ENCODE measurements at places on chromosomes 5 and 9.

DNA sequence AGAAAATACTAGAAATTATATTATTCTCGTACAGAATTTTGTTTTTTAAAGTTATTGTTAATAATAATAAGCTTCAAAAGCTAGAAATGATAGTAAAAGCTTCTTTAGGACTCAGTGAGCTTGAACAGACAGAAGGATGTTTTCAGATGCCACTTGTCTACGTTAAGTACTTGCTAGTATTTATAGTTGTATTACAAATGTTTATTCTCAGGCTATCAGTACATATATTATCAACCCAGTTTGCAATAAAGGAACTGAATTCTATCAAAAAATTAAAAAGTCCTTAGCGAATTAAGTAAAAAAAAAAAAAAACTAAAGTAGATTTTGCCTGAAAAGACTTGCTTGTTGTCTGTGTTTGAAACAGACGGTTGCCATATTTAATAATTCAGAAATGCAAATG lies 23.9 kb downstream of the HCN1 start:
- no peak for DNase-seq

DNA sequence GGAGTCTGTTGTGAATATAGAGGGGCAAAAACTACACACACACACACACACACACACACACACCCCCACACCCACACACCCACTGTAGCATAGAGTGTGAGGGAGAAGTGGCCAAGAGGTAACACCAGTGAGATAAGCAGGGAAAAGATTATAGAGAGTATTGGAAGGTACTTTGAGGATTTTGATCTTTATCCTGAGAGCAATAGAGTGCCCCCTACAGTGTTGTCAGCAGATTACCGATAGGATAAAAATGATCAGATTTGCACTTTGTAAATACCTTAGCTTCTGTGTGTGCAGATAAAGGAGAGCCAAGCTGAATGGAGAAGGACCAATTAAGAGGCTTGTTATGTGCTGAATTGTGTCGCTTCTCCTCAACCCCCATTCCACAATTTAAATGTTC lies 32.3 kb downstream of the ERCC6L2 start:
- DNase-seq = no peak

DNA sequence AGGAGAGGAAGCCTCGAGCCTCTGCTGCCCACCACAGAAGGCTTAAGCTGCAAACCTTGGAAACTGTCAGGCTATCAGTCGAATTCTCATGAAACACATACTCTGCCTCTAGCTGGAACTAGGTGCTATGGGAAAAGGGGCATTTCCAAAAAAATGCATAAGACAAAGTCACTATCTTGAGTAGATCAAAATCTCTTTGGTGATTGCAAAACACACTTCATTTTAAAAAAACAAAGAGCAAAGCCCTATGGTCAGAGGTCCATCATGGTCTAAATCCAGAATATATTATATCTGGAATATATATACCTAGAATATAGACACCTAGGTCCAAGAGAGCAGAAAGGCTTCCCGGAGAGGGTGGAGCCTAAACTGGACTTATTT lies 59.8 kb downstream of the ENC1 start:
- DNase-seq = no peak

DNA sequence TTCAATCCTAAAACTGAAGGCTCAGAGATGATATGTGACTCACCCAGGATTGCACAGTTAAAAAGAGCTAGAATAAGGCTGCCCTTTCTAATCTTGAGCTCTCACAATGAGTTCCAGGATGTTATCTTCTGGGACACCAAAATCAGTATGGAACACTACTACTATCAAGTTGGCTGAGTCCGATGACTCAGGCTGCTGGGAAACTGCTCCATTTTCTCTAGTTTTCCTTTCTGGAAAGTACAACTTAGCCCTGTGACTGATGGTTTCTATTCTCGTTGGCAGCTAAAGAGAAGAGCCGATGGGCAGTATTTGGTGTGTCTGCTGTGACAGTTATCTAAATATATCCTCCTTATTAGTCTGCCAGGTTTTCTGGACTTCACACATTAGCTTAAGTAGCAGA lies 37.9 kb upstream of the DPYSL3 start:
- DNase-seq = no peak

DNA sequence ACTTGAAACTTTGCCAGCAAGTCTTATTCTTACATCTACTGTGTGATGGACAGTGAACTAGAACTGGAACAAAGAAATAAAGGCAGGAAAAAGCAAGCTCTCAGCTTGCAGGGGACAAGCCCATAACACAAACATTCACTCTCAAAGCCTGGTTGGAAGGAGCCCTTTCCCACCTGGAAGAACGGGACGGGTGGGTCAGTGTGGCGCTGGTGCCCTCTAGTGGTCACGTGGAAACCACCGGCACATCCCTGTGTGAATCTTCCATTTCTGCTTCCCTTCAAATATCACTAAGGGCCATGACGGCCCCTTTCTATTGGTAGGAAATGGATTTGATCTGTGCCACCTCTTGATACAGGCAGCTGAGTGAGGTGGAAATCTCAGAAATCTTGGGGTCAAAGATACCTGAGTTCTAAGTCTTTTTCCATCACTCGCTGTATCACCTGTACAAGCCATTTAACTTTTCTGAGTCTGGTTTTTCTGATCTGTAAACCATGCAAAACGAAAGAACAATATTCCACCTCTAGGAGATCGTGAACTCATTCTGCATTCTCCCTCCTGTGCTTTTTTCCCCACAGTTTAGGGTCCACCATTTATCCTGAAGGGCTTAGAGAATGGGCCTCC lies 211.6 kb downstream of the MSX2 start:
- no peak for DNase-seq

DNA sequence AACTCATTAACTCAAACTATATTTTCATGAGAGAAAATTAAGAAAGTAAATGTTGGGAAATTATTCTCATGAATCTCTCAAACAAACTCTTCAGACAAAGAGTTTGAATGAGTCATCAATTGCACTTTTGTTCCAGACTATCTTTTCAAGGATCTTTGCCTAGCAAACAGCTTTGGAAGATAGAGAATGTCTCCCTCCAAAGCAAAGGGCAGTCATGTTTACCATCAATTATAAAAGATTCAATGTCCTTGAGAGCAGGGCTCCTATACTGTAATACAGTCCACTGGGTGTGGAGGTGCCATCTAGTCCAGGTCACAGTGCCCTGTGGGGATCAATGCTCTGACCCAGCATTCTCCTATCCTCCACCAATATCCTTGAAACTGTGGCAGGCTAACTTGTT lies 1429.3 kb downstream of the EFNA5 start:
- DNase-seq = no peak

DNA sequence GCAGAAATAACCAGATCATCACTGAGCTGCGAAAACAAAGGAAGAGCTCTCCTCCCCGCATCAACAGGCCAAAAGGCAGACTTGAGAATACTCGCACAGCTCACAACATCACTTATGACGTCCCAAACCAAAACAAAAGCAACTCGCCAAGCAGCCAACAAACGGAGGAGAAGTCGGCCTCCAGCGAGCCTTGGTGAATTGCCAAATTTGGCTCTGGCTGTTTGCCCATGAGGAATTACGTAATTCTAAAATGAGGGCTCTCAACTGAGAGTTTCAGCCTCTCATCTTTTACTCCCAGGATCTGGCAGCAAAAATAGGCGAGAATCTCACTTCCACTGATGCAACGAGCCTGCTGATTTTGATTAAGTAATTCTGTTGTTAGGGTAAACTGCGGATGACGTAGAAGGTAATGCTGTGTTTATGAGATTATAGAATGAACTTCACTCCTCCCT lies 51.7 kb upstream of the SEMA6A start:
- no peak for DNase-seq

- no peak for DNase-seq
These were observed 3.9 kb downstream of the SETX start for GRCh38 chr9:132350861-132351315.

- no peak for DNase-seq
These were observed 30.1 kb upstream of the IL7R start for GRCh38 chr5:35826554-35826953.

- no peak for DNase-seq
These were observed 21.7 kb downstream of the CCL28 start for GRCh38 chr5:43390471-43390870.

GRCh38 chr5:126335886-126336285 lies 87.3 kb upstream of the GRAMD2B start:
- no peak for DNase-seq

GRCh38 chr9:137673886-137674285 lies 55.1 kb downstream of the EHMT1 start:
- DNase-seq = no peak

- DNase-seq = no peak
These were observed 65.0 kb downstream of the STX17 start for GRCh38 chr9:99971410-99971809.

- no peak for DNase-seq
These were observed 415.6 kb upstream of the TNC start for GRCh38 chr9:115533511-115533910.

DNA sequence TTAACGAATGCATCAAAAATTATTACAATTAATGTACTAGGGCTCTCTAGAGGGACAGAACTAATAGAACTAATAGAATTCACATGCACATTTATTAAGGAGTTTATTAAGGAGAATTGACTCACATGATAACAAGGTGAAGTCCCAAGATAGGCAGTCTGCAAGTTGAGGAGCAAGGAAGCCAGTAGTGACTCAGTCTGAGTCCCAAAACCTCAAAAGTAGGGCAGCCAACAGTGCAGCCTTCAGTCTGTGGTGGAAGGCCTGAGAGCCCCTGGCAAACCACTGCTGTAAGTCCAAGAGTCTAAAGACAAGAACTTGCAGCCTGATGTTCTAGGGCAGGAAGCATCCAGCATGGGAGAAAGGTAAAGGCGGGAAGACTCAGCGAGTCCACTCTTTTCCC lies 633.8 kb downstream of the SEMA5A start:
- DNase-seq = no peak

GRCh38 chr9:22240619-22241018 lies 206.0 kb upstream of the DMRTA1 start:
- no peak for DNase-seq

- DNase-seq = no peak
These were observed 1.6 kb downstream of the CSNK1A1 start for GRCh38 chr5:149549461-149550267.

GRCh38 chr5:131481569-131481968 lies 153.5 kb downstream of the RAPGEF6 start:
- DNase-seq = no peak

GRCh38 chr9:20117986-20118385 lies 329.1 kb upstream of the SLC24A2 start:
- DNase-seq = no peak

DNA sequence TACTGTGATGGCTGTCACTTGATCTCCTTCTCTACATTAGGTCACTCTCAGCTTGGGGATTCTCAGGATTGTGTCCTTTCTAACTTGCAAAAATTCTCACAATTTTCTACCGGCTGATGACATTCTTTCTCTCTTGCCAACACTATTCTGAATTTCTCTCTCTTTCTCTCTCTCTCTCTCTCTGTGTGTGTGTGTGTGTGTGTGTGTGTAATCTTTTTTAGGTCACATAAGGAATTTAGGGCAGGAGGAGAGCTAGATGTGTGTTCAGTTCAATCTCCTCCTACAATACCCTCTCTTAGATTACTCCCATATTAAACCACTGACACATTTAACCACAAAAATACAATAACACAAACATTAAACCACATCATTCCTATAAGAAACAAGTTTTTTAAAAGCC lies 242.3 kb upstream of the NREP start:
- DNase-seq = no peak

- no peak for DNase-seq
These were observed 22.5 kb downstream of the LHFPL2 start for GRCh38 chr5:78626009-78626571.

DNA sequence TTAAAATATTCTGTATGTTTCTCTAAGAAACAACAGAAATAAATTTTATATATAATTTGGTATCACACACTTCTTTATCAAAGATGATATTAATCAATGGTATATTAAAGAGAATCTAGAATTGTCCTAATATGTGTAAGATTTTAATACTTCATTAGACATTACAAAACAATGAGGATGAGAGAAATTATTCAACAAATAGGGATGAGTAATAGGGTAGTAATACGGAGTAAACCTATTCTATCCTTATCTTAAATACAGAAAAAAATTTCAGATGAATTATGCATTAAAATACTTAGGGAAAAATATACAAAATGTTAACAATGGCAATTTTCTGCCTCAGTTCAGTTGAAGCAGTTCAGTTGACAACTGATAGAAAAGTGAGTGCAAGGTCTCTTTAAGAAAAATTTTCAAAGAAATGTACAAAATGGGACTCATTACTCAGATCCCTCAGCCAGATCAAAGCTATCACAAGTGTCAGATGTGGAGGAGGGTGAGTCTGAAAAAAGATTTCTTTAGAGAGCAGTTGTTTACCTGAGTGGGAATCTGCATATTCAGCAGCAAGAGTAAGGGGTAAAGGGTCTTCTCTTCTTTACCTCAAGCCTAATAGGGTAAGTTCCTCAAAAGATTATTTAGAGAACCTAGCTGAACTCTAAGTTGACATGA lies 56.7 kb upstream of the GCNT4 start:
- DNase-seq = no peak

GRCh38 chr5:159826351-159827214 lies 89.7 kb upstream of the ADRA1B start:
- no peak for DNase-seq

DNA sequence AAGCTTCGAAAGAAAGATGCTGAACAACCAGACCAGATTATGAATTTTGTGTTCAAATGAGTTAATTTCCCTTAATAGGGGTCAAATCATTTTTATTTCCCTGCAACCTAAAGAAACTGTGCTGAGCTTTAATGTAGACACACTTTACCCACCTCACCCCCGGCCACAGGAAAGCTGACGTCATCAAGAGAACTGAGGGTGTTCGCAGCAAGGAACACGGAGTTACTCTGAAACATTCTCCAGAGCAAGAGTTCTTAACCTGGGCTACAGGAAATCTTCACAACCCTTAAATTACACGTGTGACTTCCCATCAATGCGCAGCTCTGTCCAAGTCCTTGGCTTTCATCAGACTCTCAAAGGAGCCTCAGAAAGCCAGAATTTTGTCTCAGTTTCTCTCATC lies 116.3 kb downstream of the COL23A1 start:
- no peak for DNase-seq

DNA sequence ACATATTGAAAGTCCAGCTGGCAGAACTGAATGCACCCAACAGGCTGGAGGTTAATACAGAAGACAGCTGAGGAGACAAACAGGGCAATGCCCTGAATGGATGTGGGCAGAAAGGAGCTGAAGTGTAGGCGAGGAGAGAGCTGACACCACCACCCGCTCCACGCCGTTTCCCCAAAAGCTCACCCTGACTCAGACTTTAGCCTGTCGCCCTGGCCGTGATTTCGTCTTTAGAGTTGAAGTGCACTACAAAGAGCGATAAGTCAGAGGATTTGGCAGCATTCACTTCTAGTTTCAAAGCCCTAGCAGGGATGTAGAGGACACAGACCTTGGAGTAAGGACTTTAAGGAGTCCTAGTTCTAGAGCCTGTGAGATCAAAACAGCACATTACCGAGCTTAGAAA lies 2.2 kb upstream of the ERAP1 start:
- DNase-seq = no peak

DNA sequence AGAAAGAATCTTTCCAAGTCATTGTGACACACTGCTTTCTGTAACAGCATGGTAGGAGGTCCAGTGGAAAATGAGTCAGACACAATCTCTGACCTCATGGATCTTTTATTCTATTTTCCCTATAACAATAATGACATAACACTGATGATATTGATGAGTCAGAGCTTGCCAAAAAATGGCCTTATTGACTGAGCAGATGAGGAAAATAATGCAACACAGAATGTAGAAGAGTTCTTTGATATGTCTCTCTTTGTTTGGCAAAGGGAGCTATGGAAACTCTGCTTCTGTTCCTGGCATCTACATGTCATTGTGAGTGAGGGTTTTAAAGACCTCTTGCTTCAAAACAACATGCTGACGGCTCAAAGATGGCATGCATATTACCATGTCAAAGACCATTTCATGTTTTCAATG lies 443.1 kb upstream of the ZNF608 start:
- DNase-seq = no peak

All from stimulated activated CD8-positive, alpha-beta memory T cell treated with anti-CD3 and anti-CD28 coated beads, Interleukin-15, amount 100 ng/mL, for 4 hours (primary cell).